ENCODE measurements at places on chromosomes 1 and 21.
A peak's percentile ranks its signal among the peaks of the same experiment; 100 is the strongest.

- DNase-seq = no peak
Observed at GRCh38 chr1:166924823-166925541, 48.9 kb upstream of the TADA1 start.

DNA sequence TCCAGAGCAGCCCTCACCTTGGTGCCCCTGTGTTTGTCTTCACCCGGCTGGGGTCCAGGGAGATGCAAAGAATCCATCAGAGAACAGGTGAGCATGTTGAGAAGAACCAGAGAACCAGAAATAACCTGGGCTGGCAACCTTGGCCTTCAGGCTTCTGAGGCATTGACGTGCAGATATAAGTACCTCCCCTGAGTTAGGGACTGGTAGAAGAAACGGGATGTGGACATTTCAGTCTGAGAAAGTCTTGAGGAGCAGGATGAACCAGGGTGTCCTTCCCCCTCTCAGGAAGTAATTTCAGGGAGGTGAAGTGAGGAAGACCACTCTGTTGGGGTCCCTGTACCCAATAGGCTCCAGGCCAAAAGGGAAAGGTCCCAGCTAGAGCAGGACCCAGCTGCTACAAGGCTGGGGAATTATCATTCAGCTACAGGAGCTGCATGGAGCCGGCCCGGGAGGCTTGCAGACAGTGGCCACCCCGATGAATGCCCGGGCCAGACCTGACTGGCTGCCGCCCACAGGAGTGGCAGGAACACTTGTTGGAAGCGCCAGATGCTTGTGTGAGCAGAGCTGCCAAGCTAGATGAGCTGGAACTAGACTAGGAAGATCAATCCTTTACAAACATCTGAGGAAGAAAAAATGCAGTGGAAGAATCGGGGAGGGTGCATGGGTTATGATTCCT lies 1.7 kb upstream of the AURKAIP1 start:
- DNase-seq = no peak

- DNase-seq = no peak
Observed at GRCh38 chr1:228938537-228938901, 203.2 kb downstream of the RHOU start.

DNA sequence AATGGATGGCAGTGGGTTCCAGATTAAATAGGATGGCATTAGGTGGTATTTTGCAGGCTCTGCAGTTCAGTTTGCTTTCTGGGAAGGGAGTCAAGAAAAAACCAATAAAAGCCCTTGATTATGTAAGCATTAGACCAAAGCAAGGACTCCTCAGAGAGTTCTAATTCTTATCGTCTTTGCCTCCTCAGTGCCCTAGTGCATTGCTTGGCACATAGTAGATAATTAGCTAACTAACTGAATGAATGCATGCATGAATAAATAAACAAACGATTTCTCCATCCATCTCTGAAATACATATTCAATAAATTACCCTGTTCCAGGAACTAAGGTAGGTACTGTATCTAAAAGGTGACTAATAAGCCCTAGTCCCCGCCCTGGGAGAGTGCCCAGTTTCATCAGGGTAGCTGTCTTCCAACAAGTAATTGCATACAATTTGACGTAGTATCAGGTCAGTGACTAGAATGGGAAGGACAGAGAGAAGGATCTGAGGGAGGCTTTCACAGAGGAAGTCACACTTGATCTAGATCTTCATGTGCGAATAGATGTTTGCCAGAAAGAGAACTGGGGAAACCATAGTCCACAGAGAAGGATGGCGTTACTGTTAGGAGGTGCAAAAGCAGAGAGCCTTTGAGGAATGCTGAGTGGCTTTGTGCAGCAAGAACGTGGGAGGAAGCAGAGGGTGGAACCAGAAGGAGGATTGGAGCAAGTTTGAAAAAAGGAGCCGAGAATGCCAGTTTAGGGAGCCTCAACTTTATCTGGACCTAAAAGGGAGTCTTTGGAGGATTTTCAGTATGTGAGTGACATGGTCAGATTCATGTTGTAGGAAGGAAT lies 111.4 kb downstream of the TBX19 start:
- DNase-seq = no peak

DNA sequence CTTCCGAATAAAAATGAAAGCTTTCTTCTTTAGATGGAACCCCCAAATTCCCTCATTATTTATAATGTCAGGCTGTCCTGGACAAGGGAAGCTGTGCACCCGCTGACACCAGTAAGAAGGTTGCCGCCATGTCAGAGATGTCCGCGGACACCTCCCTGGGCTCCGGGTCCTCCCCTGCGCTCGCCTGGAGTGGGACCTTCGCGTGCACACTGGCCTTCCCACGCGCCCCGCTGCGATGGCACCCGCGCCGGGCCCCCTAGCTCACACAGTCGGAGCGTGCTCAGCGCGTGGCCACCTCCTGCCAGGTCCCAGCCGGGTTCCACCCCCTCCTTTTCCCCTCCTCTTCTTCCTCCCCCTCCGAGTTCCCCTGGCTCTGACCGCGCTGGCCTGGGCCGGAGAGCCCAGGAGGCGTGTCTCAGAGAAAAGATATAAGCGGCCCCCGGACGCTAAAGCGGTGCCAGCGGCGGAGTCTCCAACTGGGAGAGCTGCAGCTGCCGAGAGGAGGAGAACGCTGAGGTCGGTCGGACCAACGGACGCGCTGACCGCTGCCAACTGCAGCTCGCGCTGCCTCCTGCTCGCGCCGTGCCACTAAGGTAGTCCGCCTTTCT lies at the start of gene G0S2:
Gene G0S2 (plus strand): TSS at position 456 of the 608 bp plus-strand sequence. CDS start 273 bp downstream, outside the sequence.
- DNase-seq = peak; percentile 52

- DNase-seq = no peak
Observed at GRCh38 chr1:86394416-86394815, 1.7 kb downstream of the ODF2L start.

- peak; percentile 4 for DNase-seq
Observed at GRCh38 chr1:115545791-115546733, 95.7 kb upstream of the VANGL1 start.

DNA sequence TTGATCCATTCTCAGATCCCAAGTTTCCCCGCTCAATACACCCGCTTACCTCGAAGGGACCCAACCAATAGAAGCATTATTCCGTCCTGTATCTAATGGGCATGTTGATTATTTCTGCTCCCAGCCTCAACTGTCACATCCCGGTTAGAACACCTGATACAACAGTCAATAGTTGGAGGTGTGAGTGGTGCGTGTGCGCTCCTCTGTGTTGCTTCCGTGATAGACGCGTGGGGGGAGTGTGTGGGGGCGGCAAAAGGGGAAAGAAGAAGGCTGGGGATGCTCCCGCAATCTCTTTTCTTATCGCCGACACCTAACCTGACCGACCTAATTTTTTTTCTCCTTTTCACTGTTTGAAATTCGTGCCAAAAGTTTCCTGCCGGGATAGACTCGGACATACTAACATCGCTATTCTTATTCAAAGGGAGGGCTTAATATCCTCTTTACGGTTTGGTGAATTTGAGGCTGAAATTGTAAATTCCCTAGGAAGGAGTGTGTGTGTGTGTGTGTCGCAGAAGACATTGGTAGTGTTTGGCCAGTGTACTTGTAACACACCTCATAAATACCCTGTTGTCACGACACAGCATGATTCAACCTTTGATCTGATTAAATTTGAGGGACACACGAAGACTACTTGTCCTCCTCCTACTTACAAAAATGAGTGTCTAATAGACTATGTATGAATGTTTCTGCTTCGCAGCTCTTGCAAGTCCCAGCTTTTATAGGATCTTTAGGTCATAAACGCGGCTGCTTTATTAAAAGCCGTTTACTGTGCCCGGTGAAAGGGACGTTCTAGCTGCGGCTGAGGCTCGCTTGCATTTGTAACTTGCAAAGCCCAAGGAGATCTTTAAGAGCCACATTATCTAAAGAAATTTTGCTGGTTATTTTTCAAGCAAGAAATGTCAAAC lies 1.5 kb upstream of the PROX1 start:
- DNase-seq = no peak

GRCh38 chr21:45709173-45709572 lies 65.6 kb downstream of the PCBP3 start:
- no peak for DNase-seq

DNA sequence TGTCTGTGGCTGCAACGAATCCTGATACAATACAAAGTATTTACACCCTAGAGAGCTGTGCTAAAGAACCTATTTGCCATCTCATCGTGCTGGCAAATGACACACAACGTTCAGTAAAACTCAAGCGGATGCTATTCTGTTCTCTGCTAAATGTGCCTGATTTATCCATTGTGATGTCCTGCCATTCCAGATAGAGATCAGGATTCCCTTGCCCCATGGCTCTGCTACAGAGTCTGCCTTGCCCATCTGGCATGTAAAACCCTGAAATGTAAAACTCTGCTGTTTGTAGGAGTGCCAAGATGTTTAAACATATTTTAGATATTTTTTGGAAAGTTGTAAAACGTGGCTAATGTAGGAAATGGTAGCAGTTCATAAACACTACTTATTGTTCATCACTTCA lies 20.0 kb upstream of the IGSF5 start:
- no peak for DNase-seq

GRCh38 chr1:238652346-238652968 lies 733.9 kb upstream of the CHRM3 start:
- no peak for DNase-seq

- no peak for DNase-seq
Observed at GRCh38 chr1:96206451-96206850, 515.1 kb upstream of the PTBP2 start.

DNA sequence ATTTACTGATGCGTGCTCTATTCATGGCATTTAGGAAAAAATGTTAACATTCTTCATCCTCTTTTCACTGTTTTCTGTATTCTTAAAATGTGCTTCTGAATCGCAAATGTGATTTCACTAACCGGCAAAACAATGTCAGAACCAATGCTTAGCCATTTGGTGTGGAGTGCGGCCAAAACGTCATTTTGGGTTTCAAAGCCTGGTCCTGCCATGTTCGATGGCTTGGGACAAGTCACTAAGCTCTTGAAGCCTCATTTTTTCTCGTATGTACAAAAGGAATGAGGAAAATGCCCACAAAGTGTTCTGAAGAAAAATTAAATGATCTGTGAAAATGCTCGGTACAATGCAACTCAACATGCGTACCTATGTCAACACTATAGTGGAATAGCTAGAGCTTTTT lies 175.3 kb downstream of the APP start:
- DNase-seq = no peak

DNA sequence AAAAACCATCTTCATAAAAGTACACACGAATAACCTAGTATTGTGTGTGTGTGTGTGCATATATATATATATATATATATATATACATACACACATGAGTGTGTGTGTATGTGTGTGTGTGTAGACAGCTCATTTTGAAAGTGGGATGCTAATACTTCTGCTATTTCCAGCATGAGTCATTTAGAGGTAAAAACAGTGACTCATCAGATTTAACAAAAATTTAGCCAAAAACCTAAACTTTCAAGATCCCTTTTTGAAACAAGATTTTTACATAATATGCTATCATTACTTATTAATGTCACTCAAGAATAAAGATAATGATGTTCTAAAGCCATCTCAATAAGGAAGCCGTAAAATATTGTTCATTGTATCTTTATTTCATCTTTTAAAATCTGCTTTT lies 35.6 kb upstream of the ADGRL4 start:
- peak; percentile 52 for DNase-seq

GRCh38 chr1:36492491-36492890 lies 9.8 kb upstream of the CSF3R start:
- DNase-seq = no peak

DNA sequence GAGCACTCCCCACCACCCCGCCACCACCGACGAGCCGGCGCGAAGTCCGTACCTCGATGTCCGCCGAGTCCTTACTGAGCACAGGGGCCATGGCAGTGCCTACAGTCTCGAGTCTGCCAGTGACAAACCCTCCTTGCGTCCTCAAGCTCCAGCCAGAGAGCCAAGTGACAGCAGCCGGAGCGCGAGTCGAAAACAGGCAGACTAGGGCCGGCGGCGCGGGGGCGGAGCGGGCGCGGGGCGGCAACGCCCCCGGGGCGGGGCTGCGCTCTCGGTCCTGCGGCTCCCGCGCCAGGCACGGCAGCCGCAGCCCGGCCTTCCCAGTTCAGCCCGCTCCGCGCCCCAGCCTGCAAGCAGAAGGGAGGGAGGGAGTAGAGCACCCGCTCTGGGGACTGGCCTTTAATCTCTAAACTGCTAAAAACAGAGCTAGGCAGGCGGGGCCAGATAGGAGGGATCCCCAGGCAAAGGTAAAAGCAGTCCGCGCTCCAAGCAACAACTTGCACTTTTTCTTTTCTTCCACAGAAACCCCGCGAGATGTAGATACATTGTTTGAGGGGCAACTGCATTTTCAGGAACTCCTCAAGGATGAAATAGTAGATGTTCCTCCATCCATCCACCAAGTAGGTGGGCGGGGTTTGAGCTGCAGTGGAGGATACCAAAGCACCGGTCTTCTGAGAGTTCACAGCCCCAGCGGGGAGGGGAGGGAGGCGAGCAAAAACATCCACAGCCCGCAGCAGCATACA lies at the start of gene DPYD:
Gene DPYD (minus strand): TSS at position 203 of the 740 bp plus-strand sequence. CDS start 112 bp downstream, at position 91.
- peak; percentile 84 for DNase-seq

DNA sequence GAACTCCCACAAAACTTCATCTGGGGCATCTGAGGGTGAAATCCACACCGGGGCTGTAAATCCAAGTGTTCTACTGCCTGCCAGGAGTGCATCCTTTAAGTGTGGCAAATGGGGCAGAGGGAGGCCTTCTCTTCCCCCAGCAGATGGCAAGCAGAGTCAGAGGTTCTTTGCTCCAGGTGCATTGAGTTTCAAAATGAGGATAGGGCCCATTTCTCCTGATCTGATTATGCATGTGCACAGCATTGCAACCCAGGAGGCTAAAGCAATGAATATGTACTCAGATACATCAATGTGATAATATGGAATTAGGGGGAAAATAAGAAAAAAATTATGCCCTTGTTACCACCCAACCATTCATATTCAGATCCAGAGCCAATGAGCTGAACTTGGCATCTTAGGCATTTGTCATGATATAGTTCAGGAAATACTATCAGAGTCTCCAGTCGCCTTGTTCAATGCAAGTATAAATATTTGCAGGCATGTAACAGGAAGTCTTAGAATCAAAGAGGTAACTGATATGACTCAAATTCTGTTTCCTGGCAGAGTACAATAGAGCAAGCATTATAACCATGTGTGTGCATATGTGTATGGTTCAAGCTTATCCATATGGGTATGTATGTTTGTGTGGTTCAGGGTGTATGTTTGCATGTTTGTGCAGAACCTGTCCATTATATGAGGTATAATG lies 473.8 kb upstream of the PKN2 start:
- DNase-seq = peak; percentile 27
